GDM1 (cell line): ENCODE measurements at places on chromosomes 2 and 18.
A peak's percentile ranks its signal among the peaks of the same experiment; 100 is the strongest.

- no peak for DNase-seq
Measured at GRCh38 chr2:227163998-227164762, at the start of the genes COL4A3 and COL4A4. TSS of gene COL4A3 (plus strand) at chr2:227164624. CDS start at chr2:227164727, 103 bp downstream. TSS of gene COL4A4 (minus strand) at chr2:227164205. CDS start at chr2:227147483, 16,722 bp downstream.

DNA sequence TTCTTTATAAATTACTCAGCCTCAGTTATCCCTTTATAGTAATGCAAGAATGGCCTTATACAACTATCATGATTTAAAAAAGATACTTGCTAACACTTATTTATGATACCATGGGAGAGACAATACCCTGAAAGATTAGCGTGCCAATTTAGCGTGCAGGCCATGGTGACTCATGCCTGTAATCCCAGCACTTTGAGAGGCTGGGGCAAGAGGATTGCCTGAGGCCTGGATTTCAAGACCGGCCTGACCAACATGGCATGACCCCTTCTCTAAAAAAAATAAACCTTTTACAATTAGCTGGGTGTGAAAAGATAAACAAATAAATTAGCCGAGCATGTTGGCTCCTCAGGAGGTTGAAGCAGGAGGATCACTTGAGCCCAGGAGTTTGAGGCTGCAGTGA is 493.4 kb upstream of the FSIP2 start:
- no peak for DNase-seq

GRCh38 chr18:75226286-75226955 is 15.8 kb downstream of the TSHZ1 start:
- DNase-seq, result no peak

- peak; percentile 17 for DNase-seq
Measured at GRCh38 chr2:12050396-12050795, 304.0 kb downstream of the LPIN1 start.
